ENCODE measurements at places on chromosomes 6 and 20.

DNA sequence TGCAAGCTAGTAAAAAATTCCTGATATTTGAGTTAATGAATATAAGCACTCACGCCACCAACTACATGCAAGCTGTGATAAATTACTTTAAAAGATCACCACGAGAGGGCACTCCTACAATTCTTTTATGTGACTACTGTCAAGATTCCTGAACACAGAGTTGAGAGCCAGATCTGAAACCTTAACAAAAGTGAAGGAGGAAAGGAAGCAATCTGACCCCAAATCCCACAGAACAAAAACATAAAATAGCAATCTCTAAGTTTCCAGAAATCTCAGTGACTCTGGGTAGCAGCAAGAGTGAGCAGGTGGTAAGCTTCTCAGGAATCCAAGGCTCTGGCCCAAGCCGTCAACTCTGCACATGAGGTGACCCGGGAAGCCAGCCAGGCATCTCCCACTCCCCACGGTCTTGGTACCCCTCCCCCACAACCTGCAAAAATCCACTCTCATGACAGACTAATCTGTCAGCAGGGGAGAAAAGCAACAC lies 55.1 kb downstream of the STAU1 start:
- peak; percentile 40 for DNase-seq

- DNase-seq, result no peak
These were observed 260.5 kb upstream of the MARCKS start for GRCh38 chr6:113596387-113597230.

DNA sequence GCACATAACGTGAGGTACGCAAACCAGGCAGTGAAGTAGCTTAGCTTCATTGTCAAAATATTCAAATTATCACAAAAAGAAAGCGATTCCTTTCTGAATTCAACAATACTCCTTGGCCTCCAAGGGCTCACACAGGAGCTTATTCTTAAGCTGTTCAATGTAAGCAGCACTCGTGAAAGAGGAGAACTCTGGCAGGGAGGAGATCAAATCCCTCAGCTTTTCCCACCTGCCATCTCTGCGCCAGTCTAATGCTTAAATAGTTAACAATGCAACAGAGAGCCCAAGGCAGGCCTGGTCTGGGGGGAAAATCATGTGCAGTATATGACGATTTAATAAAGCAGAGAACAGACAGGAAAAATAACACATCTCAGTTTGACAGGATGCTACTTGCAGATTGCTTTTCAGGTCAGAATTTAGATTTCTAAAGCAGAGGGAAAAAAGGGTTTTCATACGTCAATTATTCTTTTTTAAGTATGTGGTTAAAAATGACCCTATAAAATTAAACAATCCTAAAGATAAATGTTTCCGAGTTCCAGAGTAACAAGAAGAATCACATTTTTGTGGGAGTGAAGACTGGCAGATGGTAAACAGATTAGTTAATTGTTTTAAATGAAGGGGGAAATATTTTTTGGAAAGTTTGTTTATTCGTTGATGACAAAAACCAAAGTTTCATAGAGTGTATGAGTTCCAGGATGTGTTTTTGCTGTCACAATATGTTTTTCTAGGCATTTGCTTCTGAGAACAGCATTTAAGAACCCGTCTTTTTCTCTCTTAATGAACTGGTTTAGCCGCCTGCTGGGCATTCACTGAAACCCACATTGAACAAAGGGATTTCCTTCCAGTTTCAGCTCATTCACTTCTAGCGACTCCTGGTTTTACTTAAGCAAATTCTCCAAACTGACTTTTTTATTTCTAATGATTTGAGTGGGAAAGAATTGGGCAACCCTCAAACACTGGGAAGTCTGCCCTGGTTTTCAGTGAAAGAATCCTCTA lies 45.9 kb downstream of the PLAGL1 start:
- DNase-seq, result no peak

DNA sequence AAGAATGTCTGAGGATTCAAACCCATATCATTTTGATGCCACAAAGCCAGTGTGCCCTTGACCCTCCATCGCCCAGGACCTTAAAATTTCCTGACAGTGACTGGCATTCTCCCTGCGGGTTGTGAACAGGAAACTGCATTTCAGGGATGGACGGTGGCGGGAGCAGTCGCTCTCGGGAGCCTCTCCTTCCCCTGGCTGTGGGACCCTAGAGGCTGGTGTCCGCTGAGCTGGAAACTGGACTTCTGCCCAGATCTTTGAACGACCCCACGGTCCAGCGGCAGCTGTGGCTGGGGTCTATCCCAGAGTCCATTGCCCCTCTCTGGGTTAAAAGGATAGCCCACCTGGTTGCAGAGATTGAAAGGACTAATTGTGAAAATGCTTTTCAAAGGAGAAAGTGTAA lies 1.4 kb upstream of the SEC63 start:
- no peak for DNase-seq

- no peak for DNase-seq
These were observed 167.9 kb downstream of the PLCB1 start for GRCh38 chr20:8299921-8300320.

DNA sequence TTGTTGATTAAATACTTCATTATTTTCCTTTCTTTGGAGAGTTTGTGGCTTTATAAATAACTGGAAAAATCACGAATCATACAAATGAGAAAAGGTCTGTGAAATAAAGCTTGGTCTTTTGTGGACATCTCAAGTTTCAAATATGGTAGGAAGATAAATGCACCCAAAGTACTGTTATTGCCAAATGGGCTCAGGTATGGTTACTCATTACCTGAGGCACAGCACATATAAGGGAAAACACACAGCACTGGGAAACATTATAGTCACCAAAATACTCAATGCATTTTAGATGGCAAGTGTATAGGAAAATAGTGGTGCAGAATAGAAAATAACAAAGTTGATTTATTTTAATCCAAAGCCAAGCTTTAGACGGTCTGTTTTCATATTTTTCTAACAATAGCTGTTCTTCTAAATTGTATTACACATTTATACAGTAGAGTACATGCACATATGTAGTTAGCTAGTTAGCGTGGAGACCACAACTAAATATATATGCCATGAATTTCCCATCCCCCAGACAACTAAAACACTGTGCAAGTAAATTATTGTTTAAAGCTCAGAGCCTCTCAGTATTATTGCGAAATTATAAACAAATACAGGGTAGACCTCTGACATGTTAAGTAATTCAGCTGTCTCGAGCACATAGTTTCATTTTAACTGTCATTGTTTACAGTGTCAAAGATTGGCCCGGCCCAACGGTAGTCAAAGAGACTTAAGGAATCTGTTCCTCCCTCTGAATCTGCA lies 336.0 kb downstream of the SYNE1 start:
- no peak for DNase-seq

DNA sequence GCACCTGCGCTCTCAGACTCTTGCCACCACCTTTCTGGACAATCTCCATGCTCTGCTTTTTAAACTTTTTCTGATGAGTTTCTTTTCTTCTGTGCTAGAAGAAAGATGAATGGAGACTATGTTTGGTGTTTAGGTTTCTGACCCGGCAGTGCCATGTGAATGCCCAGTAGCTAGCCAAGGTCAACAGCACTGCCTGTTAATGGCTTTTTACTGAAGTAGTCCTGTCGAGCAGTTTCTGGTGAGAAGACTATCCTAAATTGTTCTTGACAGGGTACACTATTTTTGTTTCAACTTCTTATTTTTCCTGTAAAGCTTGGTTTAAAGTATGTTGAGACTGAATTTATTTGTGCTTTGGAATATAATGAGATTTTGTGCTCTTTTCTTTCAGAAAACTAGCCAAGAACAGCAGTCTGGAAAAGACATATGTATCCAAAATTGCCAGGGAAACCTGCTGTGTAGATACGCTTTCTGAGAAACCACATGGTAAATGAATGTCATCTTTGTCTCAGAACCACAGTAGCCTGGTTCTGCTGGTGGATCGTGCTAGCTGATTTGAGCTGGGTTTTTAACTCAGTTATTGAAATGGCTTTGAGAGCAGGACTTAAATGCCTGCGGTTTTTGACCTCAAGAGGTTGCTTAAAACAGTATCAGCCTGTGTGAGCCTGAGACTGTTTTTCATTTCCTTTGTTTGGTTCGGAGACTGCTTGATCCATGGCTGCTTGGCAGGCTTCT lies 48.1 kb downstream of the KCNS1 start:
- DNase-seq, result peak; percentile 35

DNA sequence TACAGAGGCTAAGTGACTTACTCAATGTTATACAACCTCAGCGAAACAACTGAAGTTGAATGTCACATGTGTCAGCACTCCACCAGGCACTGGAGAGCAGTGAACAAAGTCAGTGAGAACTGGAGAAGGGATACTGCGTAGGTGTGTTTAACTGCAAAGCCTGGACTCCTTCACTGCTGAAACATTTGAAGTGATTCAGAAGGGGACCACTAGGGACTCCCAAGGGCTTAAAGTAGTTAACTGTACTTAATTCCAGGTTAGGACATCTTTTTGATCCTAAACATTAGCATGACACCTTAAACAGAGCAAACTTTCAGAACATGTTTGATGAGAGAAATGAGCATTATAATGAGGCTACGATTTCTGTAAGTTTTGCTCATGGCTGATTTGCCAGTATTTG lies 45.0 kb upstream of the ZBTB24 start:
- no peak for DNase-seq

DNA sequence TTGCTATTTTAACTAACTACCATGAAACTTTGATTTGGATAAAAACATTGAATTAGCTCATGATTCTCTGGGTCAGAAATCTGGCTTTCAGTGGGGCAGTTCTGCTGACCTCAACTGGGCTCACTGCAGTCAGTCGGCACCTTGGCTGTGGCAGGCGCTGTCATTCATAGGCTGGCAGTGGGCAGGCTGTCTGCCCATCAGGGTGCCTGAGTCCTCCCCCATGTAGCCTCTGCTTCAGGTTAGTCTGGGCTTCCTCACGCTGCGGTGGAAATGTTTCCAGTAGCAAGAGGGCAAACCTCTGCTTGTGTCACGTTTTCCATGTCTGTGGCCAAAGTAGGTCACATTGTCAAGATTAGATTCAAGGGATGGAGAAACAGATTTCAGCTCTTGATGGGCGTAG lies 251.0 kb upstream of the TCF21 start:
- DNase-seq, result no peak

GRCh38 chr6:13796781-13797180 lies 17.6 kb downstream of the MCUR1 start:
- no peak for DNase-seq

GRCh38 chr6:47098570-47098993 lies 56.5 kb upstream of the ADGRF1 start:
- no peak for DNase-seq

DNA sequence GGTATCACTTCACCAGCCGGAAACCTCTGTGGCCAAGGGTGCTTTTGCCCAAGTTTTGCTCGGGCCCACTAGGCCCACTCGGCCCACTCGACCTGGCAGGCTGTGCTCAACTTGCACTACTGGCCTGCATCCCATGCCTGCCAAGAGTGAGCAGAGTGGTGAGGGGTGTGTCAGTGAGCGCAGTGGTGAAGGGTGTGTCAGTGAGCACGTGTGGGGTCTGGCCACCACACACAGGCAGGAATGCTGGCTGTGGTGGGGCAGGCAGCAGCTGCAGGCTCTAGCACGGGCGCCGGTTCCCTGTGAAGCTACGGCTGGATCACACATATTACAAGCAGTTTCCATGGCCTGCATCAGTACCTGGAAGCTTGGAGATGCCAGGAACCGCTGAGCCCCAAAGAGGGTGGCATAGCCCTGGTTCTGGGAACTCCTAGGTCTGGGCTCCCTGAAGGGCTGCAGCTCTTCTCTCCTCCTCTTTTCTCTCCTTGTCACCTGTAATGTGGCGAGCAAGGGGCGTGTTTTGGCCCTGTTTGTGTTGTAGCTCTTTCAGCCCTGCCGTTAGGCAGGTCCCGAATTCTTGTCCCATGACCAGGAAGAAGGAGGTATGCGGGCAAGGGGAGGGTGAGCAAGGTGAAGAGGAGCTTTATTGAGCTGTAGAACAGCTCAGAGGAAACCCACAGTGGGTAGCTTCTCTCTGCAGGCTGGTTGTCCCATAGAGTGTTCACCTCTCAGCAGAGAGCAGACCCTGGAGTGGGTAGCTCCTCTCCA lies 51.0 kb upstream of the CLDN20 start:
- DNase-seq, result no peak

GRCh38 chr20:48832405-48832730 lies 4.6 kb upstream of the PREX1 start:
- DNase-seq, result no peak

GRCh38 chr6:31578184-31579118 lies 3.1 kb downstream of the TNF start:
- DNase-seq, result no peak

GRCh38 chr6:106808758-106809157 lies 165.8 kb downstream of the CD24 start:
- DNase-seq, result no peak

GRCh38 chr6:33947047-33947446 lies 143.2 kb upstream of the MLN start:
- no peak for DNase-seq

DNA sequence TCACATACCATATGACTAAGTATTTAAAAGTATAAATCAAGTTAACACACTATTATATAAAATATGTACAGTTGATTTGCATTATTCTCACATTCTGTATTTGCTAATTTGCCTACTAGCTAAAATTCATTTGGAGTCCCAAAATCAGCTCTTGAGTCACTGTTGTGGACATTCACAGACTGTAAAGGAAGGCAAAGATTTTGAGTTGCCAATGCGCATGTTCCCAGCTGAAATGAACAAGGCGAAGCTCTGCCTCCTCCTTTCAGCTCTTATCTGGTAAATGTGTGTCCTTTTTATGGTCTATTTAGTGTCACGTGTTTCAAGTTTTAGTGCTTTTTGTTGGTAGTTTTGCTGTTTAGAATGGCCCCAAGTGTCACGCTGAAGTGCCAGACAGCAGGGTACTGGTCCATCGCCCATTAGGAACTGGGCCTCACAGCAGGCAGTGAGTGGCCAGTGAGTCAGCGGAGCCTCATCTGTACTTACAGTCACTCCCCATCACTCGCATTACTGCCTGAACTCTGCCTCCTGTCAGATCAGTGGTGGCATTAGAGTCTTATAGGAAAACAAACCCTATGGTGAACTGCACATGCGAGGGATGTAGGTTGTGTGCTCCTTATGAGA lies 87.2 kb upstream of the ADTRP start:
- DNase-seq, result no peak

DNA sequence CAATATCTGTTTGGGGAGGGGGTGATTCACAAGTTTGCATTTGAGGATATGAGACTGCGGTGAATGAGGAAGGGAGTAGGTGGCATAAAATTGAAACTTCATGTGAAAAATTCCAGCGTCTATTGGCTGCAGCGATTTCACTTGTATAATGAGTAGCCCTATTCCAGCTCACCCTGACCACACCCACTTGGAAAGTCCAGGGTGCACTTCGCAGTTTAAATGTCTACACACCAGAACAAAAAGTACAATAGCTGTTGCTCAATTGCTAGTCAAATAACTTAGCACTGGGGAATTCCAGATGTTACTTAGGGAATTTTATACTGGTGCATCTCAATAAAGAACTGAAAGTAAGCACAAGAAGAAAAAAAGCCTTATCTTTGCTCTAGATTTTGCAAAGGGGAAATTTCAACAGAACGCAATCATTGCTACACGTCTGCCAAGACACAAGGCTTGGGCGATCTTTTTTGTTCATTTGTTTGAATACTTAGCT lies 6.3 kb downstream of the TNFAIP3 start:
- no peak for DNase-seq

- DNase-seq, result no peak
These were observed 404.4 kb downstream of the BMP2 start for GRCh38 chr20:7171911-7172310.

All from CD8-positive, alpha-beta memory T cell (primary cell).